Left cardiac atrium (tissue), 4 donors: ENCODE measurements at places on chromosomes 5 and 9. TPM values are rescaled to one million over a fixed set of nuclear protein-coding genes. Genes with fewer than 3 reads are reported as not detected.

The C9orf153 gene
- total RNA-seq: 0.31 TPM

DNA sequence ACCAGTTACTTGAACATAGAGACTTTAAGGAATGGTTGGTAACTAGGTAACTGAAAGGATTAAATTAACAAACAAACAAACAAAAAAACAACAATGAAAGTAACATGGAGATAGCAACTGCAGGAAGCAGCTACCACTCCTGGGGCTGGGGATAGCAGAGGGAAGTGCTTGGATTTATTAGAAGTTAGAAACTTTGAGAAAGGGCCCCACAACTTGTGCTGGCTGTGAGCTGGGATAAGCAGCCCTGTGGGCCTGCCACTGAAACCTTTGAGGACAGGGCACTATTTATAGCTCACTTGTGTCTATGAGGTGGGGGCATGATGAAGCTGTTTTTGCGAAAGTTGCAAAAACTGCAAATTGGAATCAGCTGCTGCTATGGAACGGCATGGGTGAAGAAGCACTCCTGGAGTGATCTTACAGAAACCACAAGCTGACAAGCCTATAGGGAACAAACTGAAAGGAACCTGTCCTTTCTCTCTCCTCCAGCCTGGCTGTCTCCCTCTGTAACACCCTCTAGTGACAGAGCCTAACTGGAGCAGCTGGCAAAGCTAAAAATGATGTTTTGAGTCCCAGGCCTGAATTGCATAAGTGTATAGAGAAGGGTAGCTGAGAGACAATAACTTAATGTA, 91.4 kb upstream of the RANBP6 start:
- no peak for DNase-seq

- no peak for DNase-seq
Observed at GRCh38 chr5:60533789-60534188, 166.2 kb downstream of the DEPDC1B start.

The C5orf15 gene
- total RNA-seq: 28.2 TPM

DNA sequence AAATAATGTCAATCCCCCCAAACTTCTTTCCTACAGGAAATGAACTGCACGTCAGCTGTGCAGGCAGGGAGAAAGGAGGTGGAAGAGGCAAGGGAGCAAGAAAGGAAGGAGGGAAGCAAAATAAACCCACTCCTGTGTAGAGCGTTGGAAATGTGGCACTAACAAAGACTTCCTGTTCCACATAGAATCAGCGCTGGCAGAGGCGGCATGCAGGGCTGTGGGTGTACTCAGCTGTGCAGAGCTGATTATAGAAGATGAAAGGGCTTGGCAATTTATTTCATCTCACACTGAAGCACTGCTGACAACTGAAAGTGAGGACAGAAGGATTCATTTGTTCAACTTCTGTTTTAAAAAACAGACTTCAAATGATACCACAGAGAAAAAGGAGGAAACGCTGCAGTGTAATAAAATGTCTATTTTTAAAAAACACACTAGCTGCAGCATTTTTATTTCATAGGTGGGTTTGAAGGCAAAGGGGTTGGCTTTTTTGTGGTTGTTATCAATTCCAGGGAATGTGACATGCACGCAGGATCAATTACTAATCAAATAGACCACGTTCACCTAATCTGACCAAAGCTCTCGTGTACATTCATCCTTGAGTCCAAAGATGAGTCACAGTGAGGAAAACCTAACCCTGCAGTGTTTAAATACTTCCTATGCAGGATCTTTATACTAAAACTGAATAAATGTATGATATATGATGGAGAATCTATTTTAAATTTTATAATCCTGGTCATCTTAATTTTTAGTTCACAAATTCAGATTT, 583.5 kb downstream of the ZNF608 start:
- peak; percentile 26 for DNase-seq

The C5orf63 gene
- 7.8 TPM for total RNA-seq

DNA sequence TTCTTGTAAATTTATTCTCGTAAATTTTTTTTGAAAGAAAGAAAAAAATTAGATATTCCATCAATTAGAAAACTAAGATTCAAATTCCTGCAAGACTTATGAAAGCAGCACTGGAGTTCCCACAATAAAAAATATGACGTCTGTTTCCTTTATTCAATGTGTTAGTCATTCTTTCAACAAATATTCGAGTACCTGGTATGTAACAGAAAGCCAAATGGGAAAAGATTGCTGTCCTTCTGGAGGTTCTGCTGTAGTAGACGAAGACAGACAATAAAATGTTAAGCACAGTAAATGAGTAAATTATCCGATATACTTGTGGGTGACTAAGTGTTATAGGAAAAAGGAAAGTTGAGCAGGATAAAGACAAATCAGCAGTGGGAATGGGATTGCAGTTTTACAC, 92.2 kb downstream of the ADAMTSL1 start:
- DNase-seq: no peak

- DNase-seq: no peak
Observed at GRCh38 chr9:3513265-3513818, 12.5 kb downstream of the RFX3 start.

- no peak for DNase-seq
Observed at GRCh38 chr5:17766031-17766430, 131.8 kb downstream of the TAF11L14 start.

GRCh38 chr9:34363619-34364351, 12.9 kb downstream of the MYORG start:
- peak; percentile 56 for DNase-seq

The SPATA31D4 gene
- total RNA-seq: not detected

The HTR1A gene
- total RNA-seq: not detected

The FANCC gene
- 5.0 TPM for total RNA-seq

DNA sequence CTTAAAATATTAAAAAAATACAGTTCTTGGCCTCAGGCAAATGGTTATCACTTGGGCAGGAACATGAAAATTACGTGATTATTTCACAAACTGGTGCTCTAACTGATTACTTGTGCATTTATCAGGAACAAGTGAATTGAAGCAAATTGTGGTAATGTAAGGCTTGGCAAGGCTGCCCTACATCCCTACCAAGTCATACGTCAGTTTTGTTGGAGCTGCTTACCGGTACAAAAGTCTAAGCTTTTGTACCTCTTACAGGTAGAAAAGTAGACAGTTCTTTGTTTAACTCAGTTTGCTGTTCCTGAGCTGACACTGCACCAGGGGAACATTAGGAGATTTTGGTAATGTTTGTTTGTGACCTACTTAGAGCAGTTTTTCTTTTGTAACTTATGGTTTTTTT, 2.2 kb downstream of the G3BP1 start:
- no peak for DNase-seq

GRCh38 chr9:130407916-130408663, 36.7 kb upstream of the ASS1 start:
- DNase-seq: no peak

GRCh38 chr5:110055302-110055701, 365.6 kb downstream of the MAN2A1 start:
- DNase-seq: no peak

DNA sequence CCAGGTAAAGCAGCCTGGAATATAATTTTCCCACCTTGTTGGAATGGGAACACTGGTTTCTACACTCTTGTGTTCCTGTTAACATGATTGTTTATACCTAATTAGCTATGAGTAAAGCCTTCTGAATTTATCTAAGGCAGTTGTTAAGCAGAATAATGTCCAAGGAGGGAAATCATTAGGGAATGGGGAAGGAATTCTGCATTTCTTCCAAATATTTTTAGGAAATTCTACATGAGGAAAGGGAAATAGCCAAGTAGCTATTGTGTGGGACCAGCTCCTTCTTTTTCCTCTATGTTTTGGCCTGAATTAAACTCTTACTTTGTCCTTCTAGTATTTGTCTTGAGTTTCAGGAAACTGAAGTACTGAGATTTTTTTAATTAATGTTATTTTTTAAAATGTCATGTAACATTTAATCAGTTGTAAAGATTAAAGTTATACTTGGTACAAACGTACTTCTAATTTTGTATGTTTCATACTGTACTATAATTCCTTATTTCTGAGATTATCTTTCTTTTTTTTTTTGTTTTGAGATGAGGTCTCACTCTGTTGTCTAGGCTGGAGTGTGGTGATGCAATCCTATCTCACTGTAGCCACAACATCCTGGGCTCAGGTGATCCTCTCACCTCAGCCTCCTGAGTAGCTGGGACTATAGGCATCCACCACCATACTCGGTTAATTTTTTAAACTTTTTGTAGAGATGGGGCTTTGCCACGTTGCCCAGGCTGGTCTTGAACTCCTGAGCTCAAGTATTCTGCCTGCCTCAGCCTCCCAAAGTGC, 28.5 kb downstream of the ANKDD1B start:
- no peak for DNase-seq

DNA sequence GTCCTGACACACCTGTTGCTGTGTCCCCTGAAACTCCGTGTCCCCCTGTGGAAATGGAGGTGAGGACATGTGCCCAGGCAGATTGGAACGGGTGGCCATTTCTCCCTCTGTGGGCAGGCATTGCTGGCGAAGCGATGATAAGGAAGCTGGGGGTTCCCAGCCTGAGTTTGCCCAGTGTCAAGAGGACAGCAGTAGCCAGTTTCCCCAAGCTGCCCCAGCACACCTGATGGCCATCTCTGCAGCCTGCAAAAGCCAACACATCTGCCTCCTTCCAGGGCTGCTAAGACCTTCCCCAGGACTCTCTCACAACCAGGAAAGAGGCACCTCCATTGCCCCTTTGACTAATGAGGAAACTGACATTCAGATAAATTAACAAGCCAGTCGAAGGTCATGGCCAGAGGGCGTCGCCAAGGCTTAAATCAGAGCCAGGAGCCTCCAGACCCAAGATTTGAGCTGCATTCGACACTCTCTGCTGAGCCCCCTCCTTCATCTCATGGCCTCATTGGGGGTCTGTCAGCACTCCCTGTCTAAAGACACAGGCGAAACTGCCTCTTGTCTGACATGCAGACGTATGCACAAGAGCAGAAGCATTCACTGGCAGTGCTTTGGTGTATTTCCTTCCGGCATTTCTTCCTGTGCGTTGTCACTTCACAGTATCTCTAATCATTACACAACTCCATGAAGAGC, 10.4 kb upstream of the WNK2 start:
- no peak for DNase-seq

GRCh38 chr5:139419226-139420192, 15.6 kb upstream of the SPATA24 start:
- no peak for DNase-seq

GRCh38 chr9:106963684-106964083, 100.7 kb downstream of the ZNF462 start:
- DNase-seq: no peak

DNA sequence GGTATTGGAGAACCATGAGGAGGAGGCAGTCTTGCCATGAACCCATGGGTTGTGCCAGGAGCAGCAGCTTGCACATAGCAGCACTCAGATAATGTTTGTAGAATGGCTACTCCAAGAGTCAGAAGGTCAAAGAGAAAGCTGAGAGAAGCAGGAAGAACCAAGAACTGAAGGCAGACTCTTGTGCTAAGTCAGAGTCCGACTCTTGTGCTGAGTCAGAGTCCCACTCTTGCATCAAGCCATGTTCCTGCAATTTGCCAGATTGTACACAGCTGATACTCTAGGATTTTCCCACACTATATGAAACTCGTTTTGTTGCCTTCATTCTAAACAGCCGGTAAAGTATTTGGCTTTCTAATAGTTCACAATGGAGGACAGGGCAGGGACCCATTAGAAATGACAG, 26.2 kb upstream of the HSPA9 start:
- DNase-seq: no peak

- no peak for DNase-seq
Observed at GRCh38 chr5:56831773-56832172, 16.4 kb downstream of the MAP3K1 start.

The SH3PXD2B gene
- total RNA-seq: 15.3 TPM

DNA sequence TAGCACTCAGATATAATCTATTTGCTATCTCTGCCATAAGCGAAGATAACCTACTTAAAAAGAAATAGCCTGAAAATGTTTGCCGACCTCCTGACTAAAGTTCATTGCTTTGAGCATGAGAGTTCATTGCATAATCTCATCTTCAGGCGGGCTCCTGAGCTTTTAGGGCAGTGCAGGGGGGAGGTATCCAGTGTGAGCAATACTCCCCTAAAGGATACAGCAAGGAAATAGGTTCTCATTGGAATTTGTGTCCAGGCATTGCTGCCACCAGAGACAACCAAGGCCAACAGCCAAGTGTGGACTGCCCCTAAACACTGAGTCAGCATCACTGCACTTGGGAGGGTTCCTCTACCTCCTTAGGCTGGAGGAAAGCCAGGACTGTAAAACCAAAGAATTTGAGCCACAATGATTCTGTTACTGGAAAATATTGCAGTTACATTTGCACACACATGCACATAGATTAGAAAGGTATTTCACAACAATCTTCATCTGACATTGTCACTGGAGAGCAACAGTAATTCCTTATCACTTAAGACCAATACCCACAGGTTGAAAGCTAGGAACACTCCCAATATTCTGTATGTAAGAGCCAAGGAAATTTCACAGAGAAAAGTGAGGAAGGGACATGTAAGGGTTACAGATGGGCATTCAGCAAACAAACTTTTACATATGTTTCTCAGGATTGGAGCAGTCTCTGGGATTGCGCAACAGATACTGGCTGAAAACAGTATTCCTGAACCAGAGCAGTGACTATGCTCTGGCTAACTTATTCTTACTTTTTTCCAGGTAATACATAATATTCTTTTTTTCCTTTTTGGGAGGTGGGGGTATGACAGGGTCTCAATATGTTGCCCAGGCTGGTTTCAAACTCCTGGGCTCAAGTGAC, 98.6 kb upstream of the TLE1 start:
- peak; percentile 56 for DNase-seq

The PCDHA4 gene
- 0.24 TPM for total RNA-seq

GRCh38 chr9:127360829-127361228, 36.1 kb upstream of the SLC2A8 start:
- no peak for DNase-seq

DNA sequence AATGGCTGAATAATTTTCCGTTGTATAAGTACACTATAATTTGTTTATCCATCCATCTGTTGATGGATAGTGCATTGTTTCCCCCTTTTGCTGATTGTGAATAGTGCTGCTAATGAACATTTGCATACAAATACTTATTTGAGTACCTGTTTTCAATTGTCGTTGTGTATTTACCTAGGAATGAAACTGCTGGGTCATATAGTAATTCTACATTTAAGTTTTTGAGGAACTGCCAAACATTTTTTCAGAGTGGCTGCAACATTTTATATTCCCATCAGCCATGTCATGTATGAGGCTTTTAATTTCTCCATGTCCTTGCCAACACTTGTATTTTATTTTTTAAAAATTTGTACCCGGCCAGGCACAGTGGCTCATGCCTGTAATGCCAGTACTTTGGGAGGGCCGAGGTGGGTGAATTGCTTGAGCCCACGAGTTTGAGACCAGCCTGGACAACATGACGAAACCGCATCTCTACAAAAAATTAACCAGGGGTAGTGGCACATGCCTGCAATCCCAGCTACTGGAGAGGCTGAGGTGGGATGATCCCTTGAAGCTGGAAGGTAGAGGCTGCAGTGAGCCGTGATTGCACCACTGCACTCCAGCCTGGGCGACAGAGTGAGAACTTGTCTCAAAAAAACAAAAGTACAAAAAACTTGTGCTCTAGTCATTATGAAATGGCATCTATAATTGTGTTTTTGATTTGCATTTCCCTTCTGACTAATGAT, 2.2 kb upstream of the ANXA6 start:
- no peak for DNase-seq
